ENCODE measurements at places on chromosomes 3 and 15.

GRCh38 chr3:142628801-142629200 is 32.6 kb downstream of the PLS1 start:
- DNase-seq, result no peak

- no peak for DNase-seq
Observed at GRCh38 chr15:88707771-88708654, 69.2 kb downstream of the ISG20 start.

- no peak for DNase-seq
Observed at GRCh38 chr15:63715818-63716217, 117.9 kb downstream of the HERC1 start.

GRCh38 chr3:46709721-46710120 is 7.9 kb downstream of the PRSS50 start:
- no peak for DNase-seq

GRCh38 chr15:93180656-93181055 is 91.6 kb upstream of the RGMA start:
- DNase-seq, result no peak

DNA sequence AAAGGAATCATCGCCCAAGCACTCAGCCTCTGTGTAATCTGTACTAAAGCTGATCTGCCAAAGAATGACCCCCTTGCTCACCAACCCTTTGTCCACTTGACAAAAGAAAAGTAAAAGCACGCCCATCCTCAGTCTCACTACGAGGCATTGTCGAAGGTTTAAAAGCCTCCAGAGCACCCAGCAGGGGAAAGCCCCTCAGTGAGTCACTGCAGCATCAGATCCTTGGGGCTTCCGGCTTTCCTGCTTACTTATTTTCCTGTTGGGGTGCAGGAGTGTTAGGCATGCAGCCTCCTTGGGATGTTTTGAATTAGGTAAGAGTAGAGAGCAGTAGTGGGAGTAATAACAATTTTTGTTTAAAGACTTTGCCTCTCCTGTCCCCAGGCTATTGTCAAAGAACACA is 216.1 kb downstream of the MTHFS start:
- DNase-seq, result no peak

GRCh38 chr3:54358316-54358715 is 236.0 kb downstream of the CACNA2D3 start:
- no peak for DNase-seq

- DNase-seq, result no peak
Observed at GRCh38 chr3:177357352-177358090, 160.2 kb upstream of the TBL1XR1 start.

All from amygdala (tissue), 56 donors.